ENCODE measurements at places on chromosomes 3 and 15.

DNA sequence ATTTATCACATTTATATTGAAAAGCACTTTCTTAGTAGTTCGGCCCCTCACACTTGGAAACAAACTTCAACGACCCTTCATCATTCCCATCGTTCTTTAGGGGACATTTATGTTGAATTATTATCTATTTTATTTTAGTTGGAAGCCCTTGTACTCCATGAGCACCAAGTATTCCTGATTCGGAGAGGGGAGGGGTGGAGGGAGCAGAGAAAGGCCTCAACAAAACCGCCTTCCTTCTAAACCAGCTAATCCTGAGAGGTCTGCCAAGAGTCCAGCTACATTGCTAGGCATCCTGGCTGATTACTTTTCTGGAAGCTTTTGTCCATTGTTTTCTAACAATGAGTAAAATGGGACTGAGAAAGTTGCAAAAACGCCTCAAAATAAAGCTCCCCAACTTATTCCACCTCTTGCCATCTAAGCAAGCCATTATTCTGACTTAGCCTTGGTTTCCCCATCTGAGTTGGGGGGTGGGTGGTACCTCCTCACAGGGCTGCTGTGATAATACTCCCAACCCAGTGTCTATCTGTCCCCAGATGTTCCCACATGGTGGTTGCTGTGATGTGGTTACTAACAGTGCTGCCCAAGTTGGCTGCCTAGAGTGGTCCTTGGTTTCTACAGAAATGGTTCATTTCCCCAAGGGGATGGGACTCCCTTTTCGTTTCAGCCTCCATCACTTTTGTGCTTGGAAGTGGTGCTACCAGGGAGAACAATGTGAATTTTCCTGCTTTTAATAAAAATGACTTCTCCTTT, 1.2 kb upstream of the TMEM158 start:
- DNase-seq, result no peak

- no peak for DNase-seq
Observed at GRCh38 chr3:8709287-8709686, 24.3 kb upstream of the CAV3 start.

DNA sequence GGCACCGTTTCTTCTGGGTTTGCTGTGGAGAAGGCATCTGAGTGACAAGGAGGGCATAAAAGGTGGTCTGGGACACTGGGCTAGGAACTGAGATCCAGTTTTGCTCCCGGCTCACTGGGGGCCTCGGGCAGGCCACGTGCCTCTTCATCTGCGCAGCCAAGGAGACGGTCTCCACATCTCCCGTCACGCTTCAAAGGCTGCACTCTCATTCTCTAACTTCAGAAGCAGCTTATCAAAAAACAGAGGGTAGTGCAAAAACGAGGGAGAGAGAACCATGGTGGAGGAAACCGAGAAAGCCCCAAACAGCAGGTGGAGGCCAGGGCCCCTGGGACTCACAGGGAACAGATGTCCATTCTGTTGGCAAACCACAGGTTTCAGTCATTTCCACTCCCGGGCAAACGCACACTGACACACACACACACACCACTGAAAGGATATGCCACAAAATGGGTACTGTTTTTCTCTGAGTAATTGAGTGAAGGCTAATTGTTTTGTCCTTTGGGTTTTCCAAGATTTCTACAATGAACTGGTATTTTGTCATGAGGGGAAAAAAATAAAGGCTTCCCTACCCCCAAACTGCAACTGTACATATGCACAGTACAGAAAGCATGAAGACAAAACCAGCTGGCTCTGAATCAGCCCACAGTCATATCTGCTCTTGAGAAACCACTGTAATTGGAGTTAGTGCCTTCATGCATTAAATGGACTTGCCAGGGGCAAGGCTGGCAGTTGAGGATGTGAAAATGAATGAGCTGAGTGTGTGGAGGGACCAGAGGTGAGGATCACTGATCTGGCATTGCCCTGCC, 71.9 kb downstream of the MGLL start:
- no peak for DNase-seq

- no peak for DNase-seq
Observed at GRCh38 chr15:92643849-92644815, 11.4 kb downstream of the FAM174B start.

- DNase-seq, result no peak
Observed at GRCh38 chr15:62896380-62896866, 146.1 kb upstream of the TPM1 start.

DNA sequence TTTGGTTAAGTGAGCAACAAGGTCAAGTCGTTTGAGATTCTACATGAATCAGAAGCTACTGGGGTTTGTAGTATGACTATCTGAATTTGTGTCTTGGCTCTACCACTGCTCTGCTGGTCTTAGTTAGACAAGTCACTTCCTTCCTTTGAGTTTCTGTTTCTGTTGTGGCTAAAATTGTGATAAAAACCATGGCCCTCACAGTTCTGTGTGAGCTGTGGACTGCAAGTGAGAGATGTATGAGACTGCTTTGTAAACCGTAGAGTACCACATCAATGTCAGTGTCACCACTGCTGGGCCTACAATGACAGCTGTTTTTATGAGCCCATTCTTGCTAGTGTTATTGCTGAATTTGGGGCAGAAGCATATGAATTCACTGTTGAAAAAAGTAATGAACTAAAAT, 32.7 kb downstream of the RARB start:
- no peak for DNase-seq

DNA sequence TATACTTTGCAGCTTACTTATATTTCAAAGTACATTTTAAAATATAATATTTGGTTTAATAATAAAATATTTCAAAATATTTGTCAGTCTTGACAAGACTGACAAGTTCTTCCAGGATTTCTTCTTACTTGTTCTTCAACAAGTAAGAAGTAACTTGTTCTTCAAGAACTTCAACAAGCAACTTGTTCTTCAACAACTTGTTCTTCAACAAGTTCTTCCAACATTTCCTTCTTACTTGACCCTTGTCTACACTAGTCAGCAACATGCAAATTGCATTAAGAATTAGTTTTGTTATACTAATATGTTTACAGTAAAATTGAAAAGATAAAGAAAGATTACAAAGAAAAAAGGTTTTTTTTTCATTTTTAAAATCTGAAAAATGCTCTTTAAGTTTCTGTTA, 731.7 kb downstream of the NSUN3 start:
- DNase-seq, result no peak

DNA sequence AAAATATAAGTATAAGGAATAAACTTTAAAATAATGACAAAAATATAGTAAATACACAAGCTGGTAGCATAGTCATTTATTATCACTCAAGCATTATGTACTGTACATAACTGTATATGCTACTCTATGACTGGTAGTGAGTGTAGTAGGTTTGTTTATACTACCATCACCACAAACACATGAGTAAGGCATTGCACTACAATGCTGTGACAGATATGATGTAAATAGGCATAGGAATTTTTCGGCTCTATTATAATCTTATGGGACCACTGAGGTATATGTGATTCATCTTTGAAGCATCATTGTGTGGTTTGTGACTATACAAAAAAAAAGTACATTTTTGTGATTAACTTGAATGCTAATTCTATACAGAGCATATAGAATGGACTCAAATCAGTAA, 35.3 kb upstream of the FBN1 start:
- no peak for DNase-seq

DNA sequence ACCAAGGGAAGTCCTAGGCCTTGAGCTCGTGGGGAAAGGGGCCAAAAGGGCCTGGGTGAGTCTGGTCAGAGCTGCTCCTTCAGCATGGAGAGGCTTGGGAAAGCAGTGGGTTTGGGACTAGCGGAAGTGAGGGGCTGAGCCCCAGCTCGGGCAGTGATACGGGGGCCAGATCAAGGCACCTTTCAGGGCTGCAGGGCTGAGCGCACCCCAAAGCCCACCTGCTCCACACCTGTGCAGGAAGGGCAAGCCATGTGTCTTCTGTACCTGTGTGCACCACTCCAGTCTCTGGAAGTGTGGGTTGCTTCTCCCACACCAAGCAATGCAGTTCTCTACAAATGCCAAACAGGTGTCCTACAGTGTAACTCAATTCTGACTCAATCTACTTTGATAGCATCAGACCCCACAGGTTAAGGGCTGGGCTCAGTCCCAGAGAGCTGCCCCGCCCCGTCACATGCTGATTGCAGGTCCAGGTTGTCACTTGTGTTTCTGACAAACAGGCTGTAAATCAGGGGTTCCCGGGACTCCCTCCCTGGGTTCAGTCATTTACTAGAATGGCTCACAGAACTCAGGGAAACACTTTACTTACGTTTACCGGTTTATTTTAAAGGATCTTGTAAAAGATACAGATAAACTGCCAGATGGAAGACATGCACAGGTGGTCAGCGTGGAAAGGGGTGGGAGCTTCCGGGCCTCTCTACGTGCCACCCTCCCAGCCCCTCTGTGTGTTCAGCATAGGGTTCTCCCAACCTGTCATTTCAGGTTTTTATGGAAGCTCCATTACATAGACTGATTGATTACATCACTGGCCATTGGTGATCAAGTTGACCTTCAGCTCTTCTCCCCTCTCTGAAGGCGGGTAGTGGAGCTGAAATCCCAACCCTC, 28.8 kb upstream of the KLF13 start:
- no peak for DNase-seq

- peak; percentile 26 for DNase-seq
Observed at GRCh38 chr3:61783993-61784718, 222.8 kb downstream of the PTPRG start.

DNA sequence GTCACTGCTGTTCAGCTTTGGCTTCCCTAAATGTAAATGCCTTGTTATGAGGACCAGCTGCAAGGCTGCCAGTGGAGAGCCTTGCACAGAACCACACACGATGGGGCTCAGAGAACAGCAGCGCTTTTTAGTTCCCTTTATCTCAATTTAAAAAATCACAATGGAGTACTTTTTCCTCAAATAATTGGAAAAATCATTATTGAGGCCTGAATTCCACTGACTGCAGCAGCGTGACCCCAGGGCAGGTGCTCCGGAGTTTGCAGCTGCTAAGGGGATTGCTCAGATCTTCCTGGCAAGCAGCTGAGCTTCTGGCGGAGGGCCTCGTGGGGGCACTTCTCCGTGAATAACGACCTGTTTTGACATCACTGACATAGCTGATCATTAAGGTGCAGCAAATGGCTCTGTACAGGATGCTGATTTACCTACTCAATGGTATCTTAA, 245.6 kb upstream of the TRIM42 start:
- no peak for DNase-seq

DNA sequence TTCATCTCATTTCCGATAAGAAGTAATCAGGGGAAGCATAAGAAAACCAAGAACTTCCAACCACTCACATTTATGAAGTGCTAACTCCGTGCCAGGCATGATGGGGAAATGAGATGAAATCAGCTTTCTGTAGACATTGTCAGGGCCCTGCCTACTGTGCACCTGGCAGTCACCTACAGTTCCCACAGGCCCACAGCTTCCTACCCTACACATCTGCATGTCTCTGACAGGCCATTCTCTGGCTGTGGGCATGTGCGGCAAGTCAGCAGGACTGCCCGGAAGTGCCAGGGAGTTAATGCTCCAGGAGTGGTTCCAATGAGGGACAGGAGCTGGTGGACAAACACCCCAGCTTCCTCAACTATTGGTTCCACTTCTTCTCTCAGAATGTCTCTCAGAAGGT, 24.3 kb downstream of the EIF1B start:
- no peak for DNase-seq

- DNase-seq, result no peak
Observed at GRCh38 chr15:52100807-52101442, 11.7 kb downstream of the BCL2L10 start.

DNA sequence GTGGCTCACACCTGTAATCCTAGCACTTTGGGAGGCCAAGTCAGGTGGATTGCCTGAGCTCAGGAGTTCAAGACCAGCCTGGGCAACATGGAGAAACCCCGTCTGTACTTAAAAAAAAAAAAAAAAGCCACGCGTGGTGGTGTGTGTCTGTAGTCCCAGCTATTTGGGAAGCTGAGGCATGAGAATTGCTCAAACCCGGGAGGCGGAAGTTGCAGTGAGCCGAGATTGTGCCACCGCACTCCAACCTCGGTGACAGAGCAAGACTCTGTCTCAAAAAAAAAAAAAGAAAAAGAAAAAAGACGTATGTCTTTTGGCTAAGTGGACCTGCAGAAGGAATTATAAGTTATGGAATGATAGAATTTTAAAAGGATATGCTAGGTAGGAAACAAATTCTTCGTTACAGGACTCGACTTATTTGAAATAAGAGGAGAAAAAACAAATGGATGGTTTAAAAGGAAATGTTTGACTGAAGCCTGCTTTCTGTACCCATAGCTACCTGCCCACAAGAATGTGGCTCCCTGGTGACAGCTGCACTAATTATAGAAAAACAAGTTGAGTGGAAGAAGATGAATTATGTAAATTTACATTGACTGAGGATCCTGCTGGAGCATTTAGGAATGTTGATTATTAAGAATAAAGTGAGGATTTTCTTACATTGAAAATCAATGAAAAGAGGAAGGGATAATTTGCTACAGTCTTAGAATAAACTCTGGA, 36.0 kb upstream of the SKIL start:
- DNase-seq, result no peak

DNA sequence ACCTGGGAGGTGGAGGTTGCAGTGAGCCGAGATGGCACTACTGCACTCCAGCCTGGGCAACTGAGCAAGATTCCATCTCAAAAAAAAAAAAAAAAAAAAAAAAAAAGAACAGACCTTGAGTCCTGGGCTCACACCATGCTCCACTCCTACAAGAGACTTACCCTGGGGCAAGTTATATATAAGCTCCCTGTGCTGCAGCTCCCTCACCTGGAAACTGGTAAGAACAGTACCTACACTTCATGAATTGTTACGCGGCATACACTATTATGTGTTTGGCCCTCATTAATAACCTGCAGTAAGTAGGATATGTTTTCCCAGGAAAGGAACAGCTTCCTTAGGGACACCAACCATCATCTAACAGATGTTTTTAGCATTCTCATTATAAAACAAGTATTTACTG, 119.6 kb downstream of the FMN1 start:
- no peak for DNase-seq

DNA sequence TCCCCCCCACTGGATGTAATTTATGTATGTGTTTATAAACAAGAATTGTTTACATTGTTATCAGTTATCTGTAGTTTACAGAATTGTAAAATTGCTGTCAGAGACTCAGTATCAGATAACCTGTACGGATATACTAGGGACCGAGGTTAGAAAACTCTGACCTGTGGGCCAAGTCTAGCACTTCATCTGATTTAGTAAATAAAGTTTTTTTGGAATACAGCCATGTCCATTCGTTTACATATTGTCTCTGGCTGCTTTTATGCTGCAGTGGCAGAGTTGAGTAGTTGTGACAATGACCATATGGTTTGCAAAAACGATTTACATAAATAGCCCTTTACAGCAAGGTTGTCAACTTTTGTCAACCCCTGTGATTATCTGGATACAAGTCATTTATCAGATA, 52.6 kb downstream of the LRRC28 start:
- DNase-seq, result no peak

DNA sequence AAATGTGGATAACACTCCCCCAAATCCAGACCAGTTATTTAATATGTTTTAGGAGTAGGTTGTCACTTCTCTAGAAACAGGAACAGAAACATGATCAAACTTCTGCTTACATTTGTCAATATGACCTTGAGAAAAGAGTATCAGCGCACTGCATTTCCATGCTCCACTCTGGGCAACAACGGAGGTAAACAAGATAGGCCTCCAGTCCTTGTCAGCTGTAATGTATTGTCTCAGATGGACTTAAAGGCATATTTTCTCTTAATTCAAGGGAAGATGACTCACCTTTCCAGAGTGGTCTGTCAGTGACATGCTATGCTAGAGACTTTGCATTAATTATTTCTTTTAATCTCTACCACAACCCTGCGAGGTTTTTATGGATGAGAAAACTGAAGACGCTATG, 51.6 kb upstream of the TCF12 start:
- DNase-seq, result no peak

All from D721Med (cell line).